ENCODE measurements at places on chromosomes 1 and 21.

DNA sequence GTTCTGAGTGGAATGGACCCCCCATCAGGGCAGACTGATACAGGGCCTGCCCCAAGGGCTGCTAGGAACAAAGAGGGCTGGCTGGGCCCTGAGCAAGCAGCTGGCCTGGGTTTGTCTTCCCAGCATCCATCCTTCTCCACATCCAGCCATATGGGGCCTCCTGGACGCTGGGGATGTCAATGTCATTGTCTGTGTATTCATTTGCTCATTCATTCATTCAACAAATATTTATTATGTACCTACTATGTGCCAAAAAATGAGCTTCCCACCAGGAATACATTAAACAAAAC, 15.6 kb upstream of the ECE1 start:
- DNase-seq, result no peak

GRCh38 chr1:7513081-7513480, 258.0 kb upstream of the VAMP3 start:
- DNase-seq, result no peak

DNA sequence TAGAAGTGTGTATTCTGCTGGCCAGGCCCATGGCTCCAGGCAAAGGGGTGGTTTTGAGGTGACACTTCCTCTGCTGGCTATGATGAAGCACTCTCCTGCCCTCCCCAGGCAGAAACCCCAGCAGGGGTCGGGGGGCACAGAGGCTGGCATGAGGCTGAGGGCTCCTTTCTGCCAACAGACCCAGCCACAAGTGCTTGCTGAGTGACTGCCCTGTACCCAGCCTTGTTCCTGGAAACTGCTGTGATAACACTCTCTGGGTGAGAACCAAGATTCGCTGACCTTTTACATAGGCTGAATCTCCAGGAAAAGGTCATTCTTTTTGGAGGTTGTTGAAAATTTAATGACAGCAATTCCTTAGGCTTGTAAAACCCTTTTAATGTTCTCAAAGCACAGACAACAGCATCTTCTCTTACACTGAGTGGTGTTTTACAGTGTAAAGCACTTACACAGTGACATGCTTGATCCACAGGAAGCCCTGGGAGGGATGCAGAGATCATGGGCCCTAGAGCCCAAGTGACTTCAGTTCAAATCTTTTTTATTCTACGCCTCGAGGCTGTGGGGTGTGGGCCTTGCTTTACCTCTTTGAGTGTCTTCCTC, 155.5 kb upstream of the FGGY start:
- no peak for DNase-seq

DNA sequence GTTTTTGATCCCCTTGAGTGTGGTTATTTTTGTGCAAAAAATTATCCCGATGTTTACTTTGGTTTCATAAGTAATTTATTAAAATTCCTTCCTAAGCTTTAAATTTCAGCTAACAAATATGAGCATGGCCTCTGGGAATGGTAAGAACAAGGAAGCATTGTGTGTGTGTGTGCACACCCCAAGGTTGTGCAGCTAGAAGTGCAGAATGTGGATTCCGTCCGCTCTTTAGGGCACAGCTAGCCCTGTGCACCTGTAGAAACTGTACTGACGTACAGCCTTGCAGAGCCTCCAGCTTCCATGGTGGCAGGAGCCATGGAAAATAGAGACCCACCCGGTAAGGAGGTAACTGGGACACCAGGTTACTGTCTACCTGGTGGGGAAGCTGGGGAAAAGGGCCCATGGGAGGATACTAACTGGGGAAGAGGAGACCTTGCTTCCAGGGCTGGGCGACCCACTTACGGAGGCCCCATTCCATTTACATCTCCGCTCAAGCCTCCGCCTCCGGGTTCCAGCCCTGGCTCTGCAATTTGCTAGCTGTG, 54.7 kb downstream of the B3GALT5 start:
- no peak for DNase-seq

DNA sequence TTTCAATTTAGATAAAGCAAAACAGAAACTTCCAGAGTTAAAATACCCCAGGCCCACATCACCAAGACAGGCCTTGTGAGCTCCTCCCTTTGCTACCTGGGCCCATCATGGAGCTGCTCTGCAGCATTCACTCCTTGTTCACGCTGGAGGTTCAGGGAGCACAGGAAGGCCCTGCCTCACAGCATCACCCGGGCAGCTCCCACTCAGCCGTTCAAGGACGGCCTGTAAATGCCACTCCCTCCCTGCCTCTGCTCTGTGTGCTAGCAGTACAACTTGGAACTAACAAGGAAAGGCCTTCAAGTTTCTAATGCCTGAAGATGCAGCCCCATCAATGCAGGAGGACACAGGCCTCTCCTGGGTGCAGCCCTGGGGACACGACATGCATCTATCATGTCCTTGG, 11.6 kb downstream of the ATP5PO start:
- no peak for DNase-seq

GRCh38 chr1:92698932-92699331, 86.0 kb downstream of the EVI5 start:
- DNase-seq, result no peak

DNA sequence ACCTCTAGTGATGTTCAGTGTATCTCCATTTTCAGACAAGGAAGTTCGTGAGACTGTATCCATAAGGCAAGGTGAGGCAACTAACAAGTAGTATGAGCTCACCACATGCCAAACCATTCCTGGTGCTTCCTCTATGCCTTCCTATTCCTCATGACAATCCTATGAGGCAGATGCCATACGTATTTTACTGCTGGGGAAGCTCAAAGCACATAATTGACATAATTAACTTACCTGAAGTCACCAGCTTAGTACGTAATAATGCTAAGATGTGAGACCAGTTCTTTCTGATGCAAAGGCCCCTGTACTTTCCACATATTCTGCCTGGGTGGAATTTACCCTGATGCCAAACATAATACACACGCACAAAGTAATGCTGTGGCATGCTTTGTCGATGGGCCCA, 83.6 kb upstream of the NFIA start:
- DNase-seq, result no peak

All from left renal pelvis (tissue), 4 donors.